ENCODE measurements at places on chromosomes 3 and 15.

DNA sequence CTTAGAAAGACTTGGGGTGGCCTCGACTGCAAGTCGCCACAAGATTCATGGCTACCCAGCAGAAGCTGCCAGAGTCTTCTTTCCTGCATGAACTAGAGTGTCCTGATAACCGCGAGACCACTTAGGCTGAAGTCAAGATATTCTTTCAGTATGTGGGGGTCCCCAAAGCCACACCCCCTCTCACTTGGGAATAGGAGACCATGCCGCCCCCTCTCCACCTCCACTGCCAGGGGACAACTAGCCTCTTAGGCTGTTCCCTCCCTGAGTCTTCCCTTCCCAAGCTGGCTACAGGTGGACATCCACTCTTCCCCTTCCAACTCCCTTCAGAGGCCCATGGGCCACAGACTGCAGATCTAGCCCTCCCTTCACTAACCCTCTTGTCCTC, 1.3 kb upstream of the CCDC12 start:
- DNase-seq = no peak

- DNase-seq = no peak
Observed at GRCh38 chr15:63319065-63319464, 41.7 kb downstream of the APH1B start.

DNA sequence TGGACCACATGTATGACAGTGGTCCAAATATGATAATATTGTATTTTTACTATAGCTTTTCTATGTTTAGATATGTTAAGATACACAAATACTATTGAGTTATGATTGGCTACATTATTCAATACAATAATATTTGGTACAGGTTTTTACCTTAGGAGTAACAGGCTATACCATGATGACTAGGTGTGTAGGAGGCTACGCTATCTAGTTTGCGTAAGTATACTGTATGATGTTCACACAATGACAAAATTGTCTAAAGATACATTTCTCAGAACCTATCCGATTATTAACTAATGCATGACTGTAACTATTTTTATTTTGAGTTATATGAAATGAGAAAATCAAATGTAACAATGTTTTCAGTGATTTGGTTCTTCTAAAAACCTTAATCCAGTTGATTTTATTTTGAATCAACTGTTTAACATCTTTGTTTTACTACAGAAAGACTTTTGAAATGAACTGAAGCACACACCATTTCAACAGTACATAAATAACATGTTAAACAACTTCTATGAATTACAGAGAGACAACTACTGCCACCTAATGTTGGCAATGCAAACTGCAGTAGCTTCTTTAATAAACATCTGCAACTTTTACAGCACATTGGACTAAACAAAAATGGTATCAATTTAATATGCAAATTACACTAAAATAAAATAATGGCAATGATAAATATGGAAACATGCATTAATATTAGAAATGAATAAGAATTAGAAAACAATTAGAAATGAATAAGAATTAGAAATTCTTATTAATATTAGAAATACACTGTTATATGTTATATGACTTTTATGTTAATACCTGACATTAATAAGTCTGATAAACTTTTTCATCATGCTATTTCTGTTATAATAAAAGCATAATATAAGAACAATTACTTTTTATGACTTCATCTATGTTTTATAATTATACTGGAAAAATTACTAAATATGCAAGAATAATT, 255.7 kb downstream of the MBNL1 start:
- DNase-seq = no peak

DNA sequence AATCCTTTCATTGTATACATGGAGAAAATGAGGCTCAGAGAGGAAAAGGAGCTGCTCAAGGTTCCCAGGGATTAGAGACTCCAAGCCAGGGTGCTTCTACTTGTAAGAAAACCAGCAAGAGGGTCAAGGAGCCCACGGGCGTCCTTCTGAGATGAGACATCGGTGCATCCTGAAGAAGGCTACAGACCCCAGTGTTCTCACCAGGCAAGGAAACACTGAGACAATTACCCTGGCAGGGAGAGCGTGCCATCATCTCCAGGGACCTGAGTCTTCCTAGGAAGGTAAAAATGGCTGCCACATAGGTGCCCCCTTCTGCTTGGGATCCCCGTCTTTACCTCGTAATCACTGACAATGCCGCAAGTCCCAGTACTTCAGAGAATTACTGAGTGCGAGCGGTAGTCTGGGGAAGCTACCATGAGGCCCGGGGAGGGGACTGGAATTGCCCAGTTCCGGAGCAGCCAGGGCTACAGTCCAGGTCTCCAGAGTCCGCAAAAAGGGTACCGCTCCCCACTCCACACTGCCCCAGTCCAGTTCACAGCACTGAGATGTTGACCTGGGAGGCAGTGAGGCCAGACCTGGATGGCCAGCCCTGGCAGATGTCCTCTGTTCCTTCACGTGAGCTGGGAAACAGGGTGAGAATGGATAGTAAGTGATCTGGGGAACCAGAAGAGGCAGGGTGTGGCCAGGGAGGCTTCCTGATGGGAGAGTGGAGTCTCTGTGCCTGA, 164.7 kb upstream of the SMAD3 start:
- no peak for DNase-seq

DNA sequence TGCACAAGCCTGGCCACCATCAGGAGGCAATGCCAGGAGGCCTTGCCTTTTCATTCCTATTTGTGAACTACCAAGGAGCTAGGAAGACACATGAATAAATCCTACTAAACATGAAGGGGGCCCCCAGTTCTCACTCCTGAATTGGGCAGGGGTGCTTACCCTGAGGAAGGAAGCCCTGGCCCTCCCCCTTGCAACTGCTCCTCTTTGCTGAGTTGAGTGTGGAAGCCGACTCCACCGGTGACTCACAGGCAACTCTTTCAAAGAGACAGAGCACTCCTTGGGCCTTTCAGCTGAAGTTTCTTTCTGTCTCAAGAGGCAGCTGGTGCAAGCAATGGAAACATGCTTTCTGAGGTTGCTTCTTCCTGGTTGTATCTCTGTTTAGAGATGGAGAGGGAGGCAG, 1.7 kb downstream of the GABRG3 start:
- no peak for DNase-seq

All from T1000 (cell line).